ENCODE measurements at places on chromosomes 7 and 10.

DNA sequence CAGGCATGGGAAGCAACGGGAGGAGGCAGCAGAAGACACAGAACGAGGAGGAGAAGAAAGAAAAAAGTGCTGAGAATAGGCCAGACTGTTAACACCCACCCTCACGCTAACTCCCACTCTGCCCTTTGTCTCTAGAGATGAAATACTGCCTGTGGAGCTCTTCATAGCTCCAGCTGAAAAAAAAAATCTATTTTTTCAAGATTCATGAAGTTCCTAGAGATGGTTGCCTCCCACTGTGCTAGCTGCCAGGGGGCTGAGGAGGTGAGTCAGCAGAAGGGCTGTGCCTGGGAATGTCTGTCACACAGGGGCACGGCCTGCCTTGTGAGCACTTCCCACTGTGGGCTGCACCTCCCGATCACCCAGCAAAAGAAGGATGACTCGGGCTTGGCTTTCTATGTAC is 144.5 kb downstream of the RNF216 start:
- DNase-seq, result no peak

GRCh38 chr10:83678850-83679249 is 460.5 kb upstream of the GHITM start:
- no peak for DNase-seq

- DNase-seq, result peak; percentile 7
These were observed 205.0 kb downstream of the BBS9 start for GRCh38 chr7:33334349-33334748.

- DNase-seq, result peak; percentile 51
These were observed 4.6 kb downstream of the HMX3 start for GRCh38 chr10:123140164-123140982.

DNA sequence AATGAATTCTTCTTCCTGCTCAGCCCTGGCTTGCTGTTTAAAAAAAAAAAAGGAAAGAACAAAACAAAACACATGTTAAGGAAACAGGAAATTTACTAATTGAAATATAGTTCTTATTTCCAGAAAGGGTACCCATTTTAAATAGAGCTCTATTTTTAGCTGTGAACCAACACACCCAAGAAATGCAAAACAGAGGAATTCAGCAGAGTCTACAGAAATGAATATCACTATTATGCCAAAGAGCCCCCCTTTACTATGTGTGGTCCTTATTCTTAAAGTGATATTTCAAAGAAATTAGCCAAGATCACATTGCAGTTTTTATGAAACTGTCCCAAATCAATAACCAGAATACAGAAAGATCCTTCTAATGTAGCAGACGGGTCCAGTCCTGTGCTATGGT is 53.7 kb downstream of the CCDC6 start:
- no peak for DNase-seq

GRCh38 chr10:21692916-21693315 is 158.9 kb downstream of the MLLT10 start:
- no peak for DNase-seq

DNA sequence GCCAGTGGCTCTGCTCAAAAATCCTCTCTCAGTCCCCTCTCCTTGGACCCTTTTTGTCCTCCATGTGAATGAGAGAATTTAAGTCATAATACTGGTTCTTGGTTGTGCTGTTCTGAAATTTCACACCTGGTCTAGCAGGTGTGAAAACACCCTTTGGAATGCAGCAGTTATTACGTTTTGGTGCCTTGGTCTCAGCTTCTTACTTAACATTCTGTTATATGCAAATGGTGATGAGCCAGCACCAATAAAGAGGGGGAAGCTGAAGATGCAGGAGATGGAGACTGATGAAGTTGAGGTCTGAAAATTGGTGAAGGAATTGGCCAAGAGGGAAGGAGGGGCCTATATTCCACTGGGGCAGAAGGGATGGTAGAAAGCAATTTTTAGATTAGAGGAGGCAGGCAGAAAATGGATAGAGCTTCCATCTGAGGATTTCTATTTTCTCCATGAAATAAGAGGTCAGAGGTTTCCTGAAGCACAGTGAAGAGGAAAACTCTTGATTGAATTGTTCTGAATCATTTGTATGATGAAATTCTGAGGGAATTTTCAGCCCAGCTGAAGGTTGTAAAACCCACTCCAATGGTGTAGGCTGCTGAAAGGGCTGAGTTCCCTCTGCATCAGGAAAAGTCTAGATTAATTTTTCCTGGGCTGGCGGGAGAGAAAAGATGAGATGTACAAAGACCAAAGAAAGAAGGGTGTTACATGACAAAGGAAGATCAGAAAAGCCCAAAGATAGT is 94.0 kb upstream of the FAM180A start:
- DNase-seq, result no peak

GRCh38 chr10:93596539-93596938 is 4.5 kb downstream of the RBP4 start:
- DNase-seq, result no peak

- no peak for DNase-seq
These were observed 172.0 kb upstream of the ITGB1 start for GRCh38 chr10:33129996-33130386.

GRCh38 chr7:116769546-116769945 is 92.8 kb upstream of the CAPZA2 start:
- DNase-seq, result no peak

GRCh38 chr10:66886848-66887247 is 39.0 kb upstream of the LRRTM3 start:
- DNase-seq, result no peak

- DNase-seq, result no peak
These were observed 437.1 kb upstream of the NPVF start for GRCh38 chr7:25665374-25665773.

- no peak for DNase-seq
These were observed 20.4 kb downstream of the ITGB8 start for GRCh38 chr7:20350996-20351692.

- no peak for DNase-seq
These were observed 4.6 kb upstream of the ZNF22 start for GRCh38 chr10:44995914-44996669.

DNA sequence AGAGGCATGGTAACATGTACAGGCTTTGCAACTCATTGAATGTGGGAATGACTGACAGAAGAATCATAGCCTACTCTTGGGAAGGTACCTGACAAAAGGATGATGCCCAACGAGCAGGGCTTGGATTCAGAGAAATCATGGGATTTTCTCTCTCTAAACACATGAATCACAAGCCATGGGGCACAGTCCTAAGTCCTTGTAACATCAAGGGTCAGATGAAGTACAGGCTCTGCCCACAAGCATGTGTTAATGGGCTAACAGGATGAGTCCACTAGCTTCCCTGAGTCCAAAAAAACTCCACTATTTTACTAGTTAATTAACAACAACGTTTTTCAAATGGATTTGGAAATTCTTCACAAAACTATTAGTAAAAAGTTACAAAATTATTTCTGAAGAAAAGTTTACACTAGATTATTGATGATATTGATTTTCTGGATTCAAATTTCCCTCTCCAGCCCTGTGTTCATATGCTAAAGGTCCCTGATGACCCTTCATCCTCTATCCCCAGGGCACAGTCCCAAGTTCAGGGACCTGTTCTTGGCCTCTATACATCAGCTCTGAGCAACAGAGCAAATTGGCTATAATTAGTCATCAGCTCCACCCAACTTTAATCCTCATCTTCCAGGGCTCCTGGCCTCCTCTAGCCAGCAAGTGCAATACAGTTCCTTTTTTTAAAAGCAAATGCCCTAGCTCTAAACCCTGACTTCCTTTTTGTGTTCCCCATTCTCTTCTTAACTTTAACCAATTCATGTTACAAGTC is 99.8 kb downstream of the GSAP start:
- DNase-seq, result no peak

GRCh38 chr7:128005759-128006159 is 25.5 kb downstream of the LRRC4 start:
- DNase-seq, result no peak

DNA sequence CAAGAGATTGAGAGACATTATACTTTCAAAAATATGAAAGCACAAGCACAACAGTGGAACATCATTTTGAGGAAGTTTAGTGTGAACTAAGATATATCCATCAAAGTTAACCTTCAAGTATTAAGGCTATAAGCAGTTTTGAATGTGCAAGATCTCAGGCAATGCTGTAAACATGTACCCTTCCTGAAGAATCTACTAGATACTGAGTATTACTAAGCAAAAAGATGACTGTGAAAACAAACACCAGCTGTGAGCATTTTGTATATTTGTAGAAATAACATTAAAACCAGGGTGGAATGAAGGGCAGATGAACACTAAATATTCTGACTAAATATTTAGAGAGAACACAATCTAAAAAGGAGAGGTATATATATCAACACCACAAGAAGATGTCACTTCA is 41.3 kb upstream of the ADRA2A start:
- DNase-seq, result no peak

- DNase-seq, result no peak
These were observed 194.0 kb downstream of the AHR start for GRCh38 chr7:17492437-17492836.

DNA sequence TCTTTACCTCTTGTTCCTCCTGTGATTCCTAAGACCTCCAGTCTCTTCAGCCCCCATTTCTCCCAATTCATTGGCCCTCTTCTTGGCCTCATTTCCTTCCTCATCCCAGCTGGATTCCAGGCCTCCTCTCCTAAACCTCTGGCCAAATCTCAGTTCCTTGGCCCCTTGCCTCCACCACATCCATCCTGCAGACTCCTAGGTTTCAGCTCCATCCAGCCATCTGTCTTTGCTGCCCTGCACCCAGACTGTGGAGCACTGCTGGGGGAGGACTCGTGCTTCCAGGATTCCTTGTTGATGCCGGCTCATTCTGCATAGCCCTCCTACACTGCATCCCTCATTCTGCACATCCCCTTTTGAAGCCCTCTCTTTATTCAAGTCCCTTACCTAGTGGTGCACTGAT is 6.7 kb downstream of the PLAC9 start:
- no peak for DNase-seq

DNA sequence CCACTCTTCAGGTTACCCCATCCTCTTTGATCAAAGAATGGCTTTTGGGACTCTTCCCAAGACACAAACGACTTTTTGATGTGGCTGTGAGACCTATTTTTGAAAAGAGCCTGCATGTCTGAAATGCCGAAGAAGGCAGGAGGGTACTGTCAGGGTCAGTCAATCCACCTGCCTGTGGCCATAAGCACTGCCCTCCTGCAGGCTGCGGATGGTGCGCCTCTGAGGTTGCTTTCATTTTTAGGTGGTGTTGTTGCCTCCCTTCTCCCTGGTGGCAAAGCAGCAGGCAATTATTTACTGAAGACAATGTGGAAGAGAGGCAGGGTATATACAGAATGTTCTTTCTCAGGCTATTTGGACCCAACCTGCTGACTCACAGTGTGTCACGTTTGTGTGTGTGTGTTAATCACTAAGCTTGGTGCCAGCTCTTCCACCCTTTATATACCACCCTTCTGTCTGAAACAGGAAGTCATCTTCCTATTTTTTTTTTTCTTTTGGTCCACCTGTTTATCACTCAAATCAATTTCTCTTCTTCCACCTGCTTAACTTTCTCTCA is 1421.2 kb upstream of the CELF2 start:
- no peak for DNase-seq

GRCh38 chr7:28163949-28164348 is 16.6 kb downstream of the JAZF1 start:
- DNase-seq, result no peak

- peak; percentile 43 for DNase-seq
These were observed 634 bp downstream of the HECW1 start for GRCh38 chr7:43112941-43113621.

DNA sequence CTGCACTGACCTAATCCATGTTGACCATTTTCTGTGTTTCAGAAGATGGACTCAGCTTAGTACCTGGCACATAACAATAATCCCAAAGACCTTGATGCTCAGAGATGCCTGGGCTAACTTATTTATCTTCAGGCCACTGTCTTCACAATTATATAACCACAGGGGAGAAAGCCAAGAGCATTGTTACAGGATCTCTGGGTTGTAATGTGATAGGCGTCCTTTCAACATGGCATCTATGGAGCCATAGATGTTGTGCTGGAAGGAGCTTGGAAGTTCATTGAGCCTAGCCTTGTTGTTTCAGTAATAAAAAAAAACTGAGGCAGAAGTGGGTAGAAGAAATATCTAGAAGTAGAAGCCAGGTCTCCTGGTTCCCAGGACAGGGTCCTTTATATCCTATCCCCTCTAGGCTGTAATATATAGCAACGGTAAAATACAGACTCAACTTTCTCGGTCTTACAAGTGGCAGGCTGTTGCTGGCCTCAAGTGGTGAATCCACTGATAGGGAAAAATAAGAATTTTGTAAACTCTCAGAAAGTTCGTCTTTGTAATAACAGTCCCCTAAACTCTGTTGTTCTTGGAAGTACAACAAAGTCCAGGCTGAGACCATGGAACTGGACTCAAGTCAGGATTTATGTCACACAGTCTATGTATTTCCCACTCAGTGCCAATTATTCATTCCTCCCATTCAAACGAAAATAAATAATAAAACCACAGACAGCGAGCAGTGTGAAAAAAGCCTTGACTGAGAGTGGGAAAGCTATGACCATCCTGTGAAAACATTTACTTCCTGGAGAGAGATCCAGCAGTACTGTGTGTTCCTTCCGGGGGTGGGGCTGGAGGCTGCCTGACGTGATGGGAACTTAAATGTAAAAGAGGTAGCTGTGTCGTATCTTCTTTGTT is 277.6 kb downstream of the REEP3 start:
- no peak for DNase-seq

DNA sequence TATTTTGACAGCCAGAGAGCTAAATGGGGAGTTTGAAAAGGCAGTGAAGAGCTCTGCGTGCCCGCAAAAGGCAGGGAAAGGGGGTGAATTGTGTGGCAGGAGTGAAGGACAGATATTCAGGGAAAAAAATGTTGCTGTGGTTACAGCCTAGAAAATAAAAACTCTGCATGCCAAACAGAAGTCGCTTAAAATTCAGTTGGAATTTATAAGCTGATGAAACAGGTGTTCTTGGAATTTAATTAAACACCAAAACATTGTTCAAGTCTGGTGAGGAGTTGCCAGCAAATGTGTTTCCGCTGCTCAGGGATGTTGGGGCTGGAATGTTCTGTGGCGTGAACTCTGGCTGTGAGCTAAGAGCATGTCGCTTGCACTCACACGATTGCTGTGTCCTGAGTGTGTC is 169.3 kb downstream of the ADRA2A start:
- no peak for DNase-seq

DNA sequence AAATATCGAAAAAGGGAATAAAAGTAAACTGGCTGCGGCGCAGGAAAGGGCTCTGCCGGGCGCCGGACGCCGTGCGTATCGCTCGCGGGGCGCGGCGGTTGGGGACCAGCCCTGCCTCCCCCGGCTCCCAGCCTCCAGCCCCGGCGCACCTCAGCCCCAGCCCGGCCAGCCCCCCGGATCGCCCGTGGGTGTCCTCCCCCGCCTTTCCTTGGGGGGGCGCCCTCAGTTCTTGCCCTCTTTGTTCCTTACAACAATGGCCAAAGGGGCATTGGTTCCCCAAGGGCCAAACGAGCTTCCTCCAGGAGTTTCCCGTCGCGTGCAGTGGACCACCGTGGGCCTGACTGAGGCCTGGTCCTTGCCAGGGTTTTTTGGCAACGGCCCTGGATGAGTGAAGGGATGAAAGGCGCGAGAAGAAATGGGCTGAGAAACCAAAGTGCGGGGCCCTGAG is 1.2 kb downstream of the MACROH2A2 start:
- no peak for DNase-seq

- DNase-seq, result no peak
These were observed 222.7 kb downstream of the PRPF18 start for GRCh38 chr10:13809427-13809826.

Measured in GM20000 (cell line).